ENCODE measurements at places on chromosomes 3 and 15.
A peak's percentile ranks its signal among the peaks of the same experiment; 100 is the strongest.

DNA sequence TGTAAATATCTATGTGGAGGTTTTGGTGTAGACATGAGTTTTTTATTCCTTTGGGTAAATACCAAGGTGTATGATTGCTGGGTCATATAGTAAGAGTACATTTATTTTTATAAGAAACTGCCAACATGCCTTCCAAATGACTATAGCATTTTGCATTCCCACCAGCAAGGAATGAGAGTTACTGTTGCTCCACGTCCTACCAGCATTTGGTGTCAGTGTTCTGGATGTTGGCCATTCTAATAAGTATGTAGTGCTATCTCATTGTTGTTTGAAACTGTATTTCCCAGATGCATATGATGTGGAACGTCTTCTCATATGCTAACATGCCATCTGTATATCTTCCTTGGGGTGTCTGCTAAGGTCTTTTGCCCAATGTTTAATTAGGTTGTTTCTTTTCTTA lies 38.7 kb downstream of the LHFPL4 start:
- DNase-seq: no peak

DNA sequence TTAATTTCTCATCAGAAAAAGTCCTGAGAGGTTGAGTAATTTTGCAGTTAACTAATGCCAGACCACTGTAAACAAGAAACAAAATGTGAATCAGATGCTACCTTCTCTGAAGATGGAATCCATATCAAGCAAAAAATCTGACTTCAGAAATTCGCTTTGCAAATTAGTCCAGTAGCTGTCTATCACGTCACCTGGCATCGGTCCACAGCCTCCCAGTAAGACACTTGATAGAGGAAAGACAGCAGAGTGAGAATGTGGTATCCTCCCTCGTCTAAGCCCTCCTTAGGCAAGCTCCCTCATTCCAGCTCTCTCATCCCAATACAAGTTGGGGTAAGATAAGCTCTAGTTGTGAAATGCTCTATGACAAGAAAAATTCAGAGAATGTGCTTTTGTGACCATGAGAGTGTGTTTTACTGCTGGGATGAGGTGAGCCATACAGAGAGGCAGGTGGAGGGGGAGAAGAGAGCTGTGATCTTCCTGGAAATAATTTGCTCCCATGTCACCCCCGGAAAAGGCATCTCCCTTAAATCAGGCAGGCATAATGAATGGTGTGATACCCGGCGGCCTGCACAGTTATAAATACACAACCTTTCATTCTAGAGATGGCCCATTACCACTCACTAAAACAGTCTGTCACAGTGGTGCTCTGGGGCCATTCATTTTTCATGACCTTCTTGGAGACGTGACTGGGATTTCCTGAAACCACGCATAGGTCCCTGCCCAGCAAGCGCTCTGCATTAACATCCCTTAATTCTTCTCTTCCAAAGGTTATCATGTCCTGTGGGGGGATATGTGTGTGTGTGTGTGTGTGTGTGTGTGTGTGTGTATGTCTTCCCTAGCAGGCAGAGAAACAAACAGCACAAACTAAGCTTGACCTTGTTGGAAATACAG lies 602.0 kb upstream of the KCNMB2 start:
- peak; percentile 15 for DNase-seq

DNA sequence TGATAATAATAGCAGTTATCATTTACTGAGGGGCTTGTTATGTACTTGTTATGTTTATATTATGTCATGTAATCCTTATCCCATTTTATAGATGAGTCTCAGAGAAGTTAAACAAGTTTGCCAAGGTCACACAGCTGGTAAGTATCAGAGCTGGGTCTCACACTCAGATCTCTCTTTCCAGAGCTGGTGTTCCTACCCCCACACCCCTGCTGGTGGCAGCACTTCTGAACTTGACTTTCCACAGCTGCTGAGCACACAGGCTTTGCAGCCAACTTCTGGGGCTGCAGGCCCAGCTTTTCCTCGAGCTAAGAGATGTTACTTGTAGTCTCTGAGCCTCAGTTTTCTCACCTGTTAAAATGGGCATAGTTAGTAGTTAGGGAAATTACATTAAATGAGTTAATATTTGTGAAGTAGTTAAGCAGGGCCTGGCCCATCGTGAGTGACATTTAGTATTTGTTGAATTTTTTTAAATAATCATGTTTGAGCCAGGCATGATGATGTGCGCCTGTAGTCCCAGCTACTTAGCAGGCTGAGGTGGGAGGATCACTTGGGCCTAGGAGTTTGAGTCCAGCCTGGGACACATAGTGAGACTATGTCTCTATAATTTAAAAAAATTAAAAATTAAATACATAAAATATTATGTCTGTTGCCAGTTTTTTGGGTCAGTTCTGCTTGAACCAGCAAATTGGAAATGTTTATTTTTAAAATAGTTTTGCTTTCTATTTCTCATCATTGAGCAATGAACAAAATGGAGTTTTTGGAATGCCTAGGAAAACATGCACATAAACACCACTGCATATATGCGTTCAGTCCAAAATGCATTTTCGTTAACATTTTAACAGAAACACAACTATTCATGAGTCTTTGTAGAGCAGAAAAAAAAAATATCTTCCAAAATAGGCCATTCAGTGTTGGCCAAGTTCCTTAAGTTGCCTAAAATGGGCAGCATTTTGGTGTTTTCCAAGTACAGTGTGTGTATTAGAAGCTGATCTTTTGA lies 87.3 kb downstream of the SMAD6 start:
- peak; percentile 82 for DNase-seq

- no peak for DNase-seq
These were observed 129.7 kb downstream of the PROS1 start for GRCh38 chr3:93843981-93844380.

- DNase-seq: no peak
These were observed 975.6 kb downstream of the GBE1 start for GRCh38 chr3:80785875-80786274.

DNA sequence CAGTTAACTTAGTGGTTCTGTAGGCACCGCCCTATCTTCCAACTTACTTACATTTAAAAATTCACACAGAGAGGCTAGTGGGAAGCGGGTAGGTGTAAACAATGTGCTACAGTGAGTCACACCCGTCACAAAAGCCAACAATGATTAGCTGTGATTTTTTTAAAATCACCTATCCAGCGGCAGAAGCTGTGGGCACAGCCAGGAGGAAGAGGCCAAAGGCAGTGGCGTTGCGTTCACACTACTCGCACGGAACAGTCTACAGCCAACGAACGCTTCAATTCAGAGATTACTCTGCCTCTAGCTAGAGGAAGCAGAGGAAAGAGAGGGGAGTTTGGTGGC lies 2.5 kb upstream of the NLGN1 start:
- no peak for DNase-seq

- peak; percentile 26 for DNase-seq
These were observed 123.8 kb upstream of the PHLDB2 start for GRCh38 chr3:111735243-111735758.

GRCh38 chr15:93852761-93853160 lies 378.6 kb upstream of the MCTP2 start:
- no peak for DNase-seq

DNA sequence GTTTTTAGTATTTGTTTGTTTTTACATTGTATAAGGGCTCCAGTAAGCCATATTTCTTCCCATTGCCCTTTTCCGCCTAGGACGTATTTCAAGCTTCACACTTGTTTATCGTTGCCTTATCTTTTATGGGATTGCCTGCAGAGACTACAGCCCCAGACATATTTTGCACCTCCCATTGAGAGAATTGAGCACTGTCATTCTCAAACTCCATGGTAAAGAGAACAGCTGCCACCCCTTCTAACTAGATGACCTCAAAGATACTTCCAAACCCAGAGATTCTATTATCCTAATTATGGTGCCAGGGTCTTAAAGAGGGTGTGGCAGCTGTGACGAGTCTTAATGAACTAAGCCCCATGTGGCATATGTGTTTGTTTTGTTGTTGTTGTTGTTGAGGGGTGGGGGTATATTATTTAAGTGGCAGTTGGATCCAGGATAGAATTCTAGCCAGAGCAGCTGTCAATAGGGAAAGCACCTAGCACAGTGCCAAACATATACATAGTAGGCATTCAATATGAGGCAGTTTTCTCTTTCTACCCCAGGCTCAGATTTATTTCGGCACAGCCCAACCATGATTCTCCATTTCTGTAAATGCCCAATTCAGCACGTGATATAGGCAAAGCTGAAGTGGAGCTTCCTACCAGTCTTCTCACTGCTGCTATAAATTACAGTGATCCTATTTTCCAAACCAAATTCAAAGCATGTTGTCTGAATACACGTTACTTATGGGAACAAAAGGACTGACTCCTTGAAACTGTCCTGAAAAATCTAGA lies 932 bp upstream of the TP53BP1 start:
- no peak for DNase-seq

DNA sequence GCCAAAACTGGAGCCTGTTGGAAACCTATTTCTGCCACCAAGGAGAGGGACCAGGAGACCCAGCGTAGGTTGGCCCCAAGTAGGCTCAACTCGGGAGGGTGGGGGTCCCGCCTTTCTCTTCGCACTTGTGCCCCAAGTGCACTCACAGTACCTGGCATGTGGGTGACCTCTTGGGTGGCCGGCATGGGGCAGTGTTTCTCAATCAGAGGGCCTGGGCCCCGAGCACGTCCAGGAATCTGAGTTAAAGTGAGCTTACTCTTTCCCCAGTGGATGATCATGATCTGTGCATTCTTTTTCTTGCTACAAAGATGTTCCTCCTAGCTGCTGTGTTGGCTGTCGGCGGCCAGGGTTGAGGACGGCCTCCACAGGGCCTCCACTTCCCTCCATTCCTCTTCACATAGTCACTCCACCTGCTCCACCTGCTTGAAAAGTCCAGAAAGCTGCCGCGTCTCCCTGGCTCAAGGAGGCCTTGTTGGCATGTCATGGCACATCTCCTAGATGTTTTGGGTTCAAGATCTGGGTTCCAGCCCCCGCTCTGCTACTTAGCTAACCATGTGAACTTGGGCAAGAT lies 66.5 kb upstream of the SEC61A1 start:
- DNase-seq: no peak

GRCh38 chr3:109018828-109019227 lies 65.1 kb upstream of the GUCA1C start:
- peak; percentile 28 for DNase-seq

DNA sequence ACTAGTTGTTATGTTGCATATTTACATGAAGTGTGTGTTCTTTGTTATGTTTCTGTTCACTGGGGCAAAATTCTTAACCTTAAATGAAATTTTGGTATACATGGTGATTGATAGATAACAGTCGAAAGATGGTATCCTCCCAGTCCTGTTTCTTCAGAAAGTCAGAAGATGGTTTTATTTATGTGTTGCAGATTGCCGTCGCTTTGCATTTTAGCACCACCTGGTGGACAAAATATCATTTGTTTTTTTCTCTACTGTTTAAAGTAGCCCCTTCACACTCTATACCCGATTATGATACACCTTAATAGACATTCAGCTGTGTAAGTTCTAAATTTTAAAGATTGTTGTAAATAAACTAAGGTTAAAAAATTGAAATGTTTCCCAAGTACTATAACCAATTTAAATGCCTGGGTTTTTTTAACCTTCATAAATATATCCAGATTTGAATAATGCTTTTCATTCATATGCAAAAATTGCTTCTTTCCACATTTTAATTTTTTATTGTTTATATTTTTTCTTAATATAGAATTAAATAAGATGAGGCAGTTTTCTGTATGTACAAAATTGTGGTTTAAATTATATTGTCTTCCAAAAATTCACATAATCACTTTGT lies 152.2 kb downstream of the ALCAM start:
- peak; percentile 21 for DNase-seq

DNA sequence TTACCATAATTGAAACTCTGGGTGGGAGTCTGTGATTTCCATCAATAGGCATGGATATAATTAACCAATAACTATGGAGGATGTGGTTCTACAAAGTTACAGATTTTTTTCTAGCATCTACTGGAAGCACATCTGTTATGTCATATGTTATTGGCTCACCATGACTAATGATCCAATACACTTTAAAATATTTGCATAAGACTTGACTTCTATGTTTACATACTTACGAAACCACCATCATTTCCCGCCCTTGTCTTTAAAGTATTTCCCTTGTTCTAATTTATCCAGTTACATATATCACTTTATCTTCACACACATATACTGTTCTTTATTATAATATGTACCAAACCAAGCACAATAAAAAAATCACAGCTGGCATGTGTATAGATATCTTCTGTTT lies 380.3 kb upstream of the CBLB start:
- peak; percentile 14 for DNase-seq

DNA sequence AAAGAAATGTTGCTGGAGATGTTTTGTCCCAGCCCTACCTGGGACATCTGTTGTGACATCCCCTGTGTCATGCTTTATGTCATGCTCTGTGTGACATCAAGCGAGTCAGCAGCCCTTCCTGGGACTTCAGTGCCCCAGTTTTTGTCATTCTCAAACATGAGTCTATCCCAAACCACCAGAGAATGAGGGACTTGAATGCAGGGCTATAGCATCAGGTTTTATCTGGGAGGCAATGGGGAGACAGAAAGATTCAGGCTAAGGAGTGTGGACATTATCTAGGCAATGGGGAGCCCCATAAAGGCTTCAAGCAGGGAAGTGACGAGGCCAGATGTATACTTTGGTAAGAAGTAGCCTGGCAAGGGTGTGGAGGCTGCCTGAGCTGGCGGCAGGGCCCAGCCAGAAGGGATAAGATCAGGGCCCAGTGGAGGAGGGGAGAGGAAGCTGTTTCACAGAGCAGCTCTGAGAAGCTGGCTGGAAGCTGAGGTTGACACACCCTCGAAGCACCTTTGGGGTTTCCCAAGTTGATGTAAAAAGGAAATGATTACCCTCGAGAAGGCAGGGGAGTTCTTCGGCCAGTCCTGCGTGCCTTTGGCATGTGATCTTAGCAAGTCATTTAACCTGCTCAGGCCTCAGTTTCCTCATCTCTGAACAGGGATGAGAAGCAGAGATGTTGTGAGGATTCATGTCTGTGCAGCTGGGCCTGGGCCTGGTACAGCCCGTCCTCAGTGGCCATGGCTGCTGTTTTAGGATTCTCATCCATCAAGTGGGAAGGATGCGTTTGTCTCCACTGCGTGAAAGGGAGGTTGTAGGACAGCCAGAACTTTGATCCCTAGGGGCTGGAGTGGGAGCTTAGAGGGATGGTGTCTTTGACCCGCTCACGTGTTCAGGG lies 34.3 kb downstream of the IRAK2 start:
- no peak for DNase-seq

DNA sequence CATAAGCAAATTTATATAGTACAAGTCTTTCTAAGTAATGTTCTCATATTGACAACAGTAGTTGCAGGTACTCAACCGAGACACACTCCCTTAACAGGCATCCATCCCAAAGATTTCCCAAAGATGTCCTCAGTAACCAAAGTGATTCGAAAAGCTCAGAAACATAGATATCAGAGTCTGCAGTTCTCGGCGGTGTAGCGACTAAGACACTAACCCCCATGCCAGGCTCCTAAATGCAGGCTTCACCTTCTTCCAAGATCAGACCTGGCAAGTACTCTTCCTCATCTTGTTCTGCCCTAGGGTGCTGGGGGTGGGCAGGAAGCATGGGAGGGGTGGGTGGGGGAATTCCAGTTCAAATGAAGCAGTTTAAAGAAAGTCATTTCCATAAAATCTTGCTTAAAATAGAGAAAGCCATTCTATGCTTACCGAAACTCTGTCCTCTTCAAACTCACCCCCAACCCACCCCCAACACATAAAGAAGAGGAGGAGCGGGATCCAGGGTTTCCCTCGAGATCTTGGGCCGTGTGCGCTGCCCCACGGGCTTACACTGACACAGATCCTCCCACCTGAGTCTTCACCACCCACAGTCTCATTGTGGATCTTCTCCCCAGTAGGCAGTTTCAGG lies 59.0 kb upstream of the BCL6 start:
- no peak for DNase-seq

All from HuH-7 (cell line).